ENCODE measurements at places on chromosomes 5 and 9. TPM values are rescaled to one million over a fixed set of nuclear protein-coding genes. Genes with fewer than 3 reads are reported as not detected.

The GAS1 gene
- 18.3 TPM for total RNA-seq

The SLC34A3 gene
- total RNA-seq: not detected

The PNPLA7 gene
- total RNA-seq: 0.82 TPM

DNA sequence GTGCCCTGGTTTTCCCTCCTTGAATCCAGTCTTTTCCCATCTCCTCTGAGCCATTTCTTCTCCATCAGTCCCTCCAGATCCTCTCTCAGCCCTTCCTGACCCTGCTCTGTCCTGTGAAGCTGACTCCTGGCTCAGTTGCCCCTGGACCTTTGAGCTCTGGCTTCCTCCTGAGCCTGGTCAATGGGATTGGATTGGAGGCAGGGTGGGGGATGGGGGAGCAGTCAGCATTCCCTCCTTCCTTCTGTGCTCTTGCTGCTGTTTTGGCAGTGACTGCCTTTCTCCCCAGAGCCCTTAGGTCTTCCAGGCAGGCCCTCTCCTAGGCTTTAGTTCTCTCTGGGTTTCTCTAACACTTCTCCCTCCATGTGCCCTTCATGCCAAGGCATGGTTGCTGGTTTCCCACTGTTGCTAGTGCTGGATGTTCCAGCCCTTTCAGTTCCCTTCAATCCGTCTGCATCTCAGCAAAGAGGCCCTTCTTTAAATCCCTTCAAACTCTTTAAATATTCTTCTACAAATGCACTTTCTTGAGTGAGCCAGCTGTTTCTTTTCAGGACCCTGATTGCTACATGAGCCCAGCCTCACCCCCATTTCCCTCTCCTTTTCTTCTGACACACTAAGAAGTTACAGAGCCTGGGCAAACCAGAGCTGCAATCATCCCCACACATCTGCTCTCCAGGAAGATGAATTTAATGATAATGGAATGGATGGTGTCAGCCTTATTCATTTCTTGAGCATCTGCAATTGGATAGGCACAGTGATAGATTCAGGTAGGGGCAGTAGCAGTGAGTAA, 2.2 kb downstream of the TNFSF15 start:
- no peak for DNase-seq

- DNase-seq: no peak
Observed at GRCh38 chr5:158139161-158139560, 280.2 kb upstream of the CLINT1 start.

- no peak for DNase-seq
Observed at GRCh38 chr9:95101326-95101725, 216.2 kb downstream of the FANCC start.

Measured in frontal cortex (tissue), 4 donors.